ENCODE measurements at places on chromosomes 4 and X.
A peak's percentile ranks its signal among the peaks of the same experiment; 100 is the strongest.

GRCh38 chrX:30979271-30979670 lies 90.2 kb upstream of the TAB3 start:
- DNase-seq: no peak

GRCh38 chr4:48299560-48299959 lies 29.9 kb upstream of the TEC start:
- DNase-seq: no peak

DNA sequence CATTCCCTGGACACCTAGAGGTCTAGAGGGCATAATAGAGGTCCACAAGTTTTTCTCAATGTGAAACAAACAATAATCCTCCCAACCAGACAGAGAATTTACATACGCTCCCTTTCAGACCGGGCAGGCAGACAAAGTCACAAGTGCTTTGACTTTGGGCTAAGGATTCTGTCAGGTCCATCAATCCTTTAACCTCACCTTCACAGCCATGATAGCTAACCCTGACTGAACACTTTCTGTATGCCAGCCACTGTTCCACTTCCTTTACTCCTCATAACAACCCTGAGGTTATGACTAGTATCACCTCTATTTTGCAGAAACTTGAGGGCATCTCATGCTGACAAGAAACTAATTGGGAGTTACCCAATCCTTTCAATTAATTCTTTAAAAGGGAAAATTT lies 118.8 kb upstream of the AFF2 start:
- DNase-seq: no peak

GRCh38 chrX:148380650-148381561 lies 119.5 kb upstream of the AFF2 start:
- DNase-seq: no peak

GRCh38 chr4:858831-859451 lies 33.0 kb upstream of the CPLX1 start:
- DNase-seq: no peak

- no peak for DNase-seq
These were observed 66.7 kb downstream of the COQ2 start for GRCh38 chr4:83217721-83218522.

DNA sequence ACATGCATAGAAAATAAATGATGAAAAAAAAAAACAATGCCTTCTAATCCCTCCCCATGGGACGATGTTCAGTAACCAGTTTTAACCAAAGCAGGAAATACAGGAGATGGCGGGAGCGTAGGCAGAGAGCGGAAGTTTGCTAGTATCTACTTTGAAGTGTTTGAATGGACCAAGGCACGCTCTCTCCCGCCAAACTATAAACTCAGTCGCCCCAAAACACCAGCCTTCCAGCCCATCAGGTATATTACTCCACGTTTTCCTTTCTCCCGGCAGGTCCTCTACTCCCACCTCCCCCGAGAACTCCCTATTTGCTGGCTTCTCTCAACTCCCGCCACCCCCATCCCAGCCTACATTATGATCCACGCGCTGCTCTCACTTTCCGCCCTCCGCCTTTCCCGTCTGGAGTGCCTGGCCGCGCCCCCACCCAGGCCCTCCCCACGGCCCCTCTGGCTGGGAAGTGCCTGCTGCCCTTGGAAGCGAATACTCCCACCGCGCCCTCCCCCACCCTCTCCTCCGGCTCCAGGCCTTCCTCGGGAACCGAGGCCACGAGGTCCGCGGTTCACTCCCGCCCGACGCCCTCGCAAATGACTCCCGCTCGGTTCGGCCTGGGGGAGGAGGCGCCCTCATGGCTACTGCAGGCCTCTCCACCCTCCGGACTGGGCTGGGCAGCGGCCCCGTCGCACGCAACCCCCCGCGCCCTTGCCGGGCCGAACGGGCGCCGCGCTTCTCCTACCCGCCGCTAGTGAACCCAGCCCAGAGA lies 723 bp downstream of the DHX15 start:
- DNase-seq: peak; percentile 56
